ENCODE measurements at places on chromosomes 1 and 21. TPM values are rescaled to one million over a fixed set of nuclear protein-coding genes. Genes with fewer than 3 reads are reported as not detected.

TTLL7 gene
- 0.38 TPM for total RNA-seq

DDI2 gene
- 62.2 TPM for total RNA-seq

PUM1 gene
- 151 TPM for total RNA-seq

TP73 gene
- 0.21 TPM for total RNA-seq

TRIM67 gene
- not detected for total RNA-seq

C1orf116 gene
- 0.14 TPM for total RNA-seq

DENND2C gene
- total RNA-seq: 1.5 TPM

GJA8 gene
- total RNA-seq: not detected

KRTAP13-2 gene
- total RNA-seq: not detected

All from T-cell (primary cell).